ENCODE measurements at places on chromosomes 12 and 14. TPM values are rescaled to one million over a fixed set of nuclear protein-coding genes. Genes with fewer than 3 reads are reported as not detected.
A peak's percentile ranks its signal among the peaks of the same experiment; 100 is the strongest.

DNA sequence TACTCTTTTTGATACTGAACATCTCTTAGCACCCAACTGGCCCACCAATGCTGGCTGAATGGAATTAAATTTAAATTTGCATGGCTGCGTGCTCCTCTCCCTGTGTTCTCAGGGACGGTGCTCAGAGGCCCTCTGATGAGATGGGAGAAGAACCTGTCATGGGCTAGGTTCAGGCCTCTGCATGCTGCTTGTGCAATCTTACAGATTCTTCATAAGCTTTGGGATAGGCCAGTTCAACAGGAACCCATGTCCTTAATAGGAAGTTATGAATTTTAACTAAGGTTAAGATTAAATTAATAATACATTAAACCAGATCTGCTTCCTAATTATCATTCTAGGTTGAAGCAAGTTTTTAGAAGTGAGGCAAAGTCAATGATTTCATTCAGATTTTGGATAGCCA is 119.7 kb upstream of the LRIG3 start:
- DNase-seq: no peak
- no peak overlapping the region for H3K27ac ChIP-seq

DNA sequence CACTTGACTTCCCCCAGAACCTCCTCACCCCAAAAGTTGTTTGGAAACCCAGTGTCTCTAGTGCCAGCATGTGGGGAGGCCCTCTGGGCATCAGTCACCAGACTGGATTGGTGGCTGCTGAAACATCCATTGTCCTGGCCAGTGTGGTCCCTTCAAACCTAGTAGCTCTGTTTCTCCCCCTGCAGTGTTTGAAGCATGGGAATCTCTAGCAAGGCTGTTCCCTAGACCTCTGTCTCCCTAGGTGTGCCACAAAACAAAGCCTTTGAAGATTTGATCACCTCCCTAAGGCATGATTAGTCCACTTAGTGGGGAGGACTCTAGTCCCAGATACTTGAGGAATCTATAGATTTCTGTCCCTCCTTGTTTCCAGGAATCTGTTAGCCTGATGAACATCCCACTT is 60.3 kb downstream of the ARF6 start:
- H3K4me3 ChIP-seq: no peak overlapping the region
- H3K27me3 ChIP-seq: no peaks in the 10 kb centered on the region
- H3K4me1 ChIP-seq: no peaks in the 10 kb centered on the region
- no peaks in the 10 kb centered on the region for H3K36me3 ChIP-seq

Gene DNAJC22
- 0.93 TPM for total RNA-seq

- H3K4me3 ChIP-seq: no peak overlapping the region
- DNase-seq: no peak
- no peaks in the 10 kb centered on the region for H3K27me3 ChIP-seq
- peaks cover 12% of the 10 kb centered on the region for H3K4me1 ChIP-seq
Observed at GRCh38 chr14:54809767-54810166, 92.9 kb downstream of the GCH1 start.

DNA sequence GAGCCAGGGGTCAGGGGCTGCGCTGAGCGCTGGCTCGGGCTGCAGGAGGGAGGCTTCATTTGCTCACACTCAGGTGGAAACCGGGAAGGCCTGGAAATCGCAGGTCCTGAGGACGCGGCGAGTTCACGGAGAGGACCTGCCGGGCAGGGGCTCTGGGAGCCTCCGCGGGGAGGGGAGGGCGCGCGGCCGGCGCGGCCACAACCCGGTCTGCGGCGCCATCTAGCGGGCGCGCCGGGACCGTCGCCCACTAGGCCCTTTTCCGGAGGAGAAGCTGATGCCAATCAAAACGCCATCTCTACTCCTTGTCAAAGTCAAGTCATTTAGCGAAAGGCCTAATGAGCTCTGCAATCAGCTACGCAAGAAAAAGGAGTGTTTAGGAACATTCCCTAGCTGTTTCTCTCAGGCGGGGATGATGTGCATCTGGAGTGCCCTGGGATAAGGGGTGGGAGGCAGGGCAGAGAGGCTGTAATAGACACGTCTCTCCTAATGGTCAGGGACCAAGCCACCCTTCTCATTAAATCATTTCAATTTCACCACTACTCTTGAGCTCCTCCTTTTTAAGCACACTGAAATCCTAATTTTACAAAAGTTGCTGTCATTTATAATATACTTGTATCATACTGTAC is 885.8 kb upstream of the TMEM132C start:
- no peaks in the 10 kb centered on the region for H3K4me1 ChIP-seq
- DNase-seq: no peak
- H3K27me3 ChIP-seq: no peaks in the 10 kb centered on the region
- no peaks in the 10 kb centered on the region for H3K36me3 ChIP-seq
- H3K4me3 ChIP-seq: no peak overlapping the region

Gene WNT1
- total RNA-seq: not detected

DNA sequence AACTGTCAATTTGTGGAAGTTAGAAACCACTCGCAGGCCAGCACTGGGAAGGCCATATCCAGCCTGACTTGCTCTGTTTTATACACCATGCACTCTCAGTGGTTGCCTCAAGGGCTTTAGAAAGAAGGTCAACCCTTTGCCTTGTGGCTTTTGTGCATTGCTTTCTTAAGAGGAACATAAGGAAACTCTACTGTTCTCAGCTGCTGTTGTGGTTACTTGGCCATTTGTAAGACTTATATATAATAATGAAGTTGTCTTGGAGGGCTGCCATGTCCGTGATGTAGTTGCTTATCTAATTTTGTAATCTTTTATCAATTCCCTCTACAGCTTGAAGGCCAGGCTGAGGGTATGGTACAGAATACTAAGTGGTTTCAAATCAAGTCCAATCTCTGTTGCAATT is 637.8 kb downstream of the DIO2 start:
- no peak overlapping the region for H3K4me3 ChIP-seq
- H3K27me3 ChIP-seq: no peaks in the 10 kb centered on the region
- H3K36me3 ChIP-seq: no peaks in the 10 kb centered on the region

GRCh38 chr12:55703901-55704761 is 3.6 kb downstream of the ITGA7 start:
- no peak for DNase-seq
- no peaks in the 10 kb centered on the region for H3K4me1 ChIP-seq
- H3K27me3 ChIP-seq: no peaks in the 10 kb centered on the region
- peak overlapping the region; percentile 81 for H3K4me3 ChIP-seq

DNA sequence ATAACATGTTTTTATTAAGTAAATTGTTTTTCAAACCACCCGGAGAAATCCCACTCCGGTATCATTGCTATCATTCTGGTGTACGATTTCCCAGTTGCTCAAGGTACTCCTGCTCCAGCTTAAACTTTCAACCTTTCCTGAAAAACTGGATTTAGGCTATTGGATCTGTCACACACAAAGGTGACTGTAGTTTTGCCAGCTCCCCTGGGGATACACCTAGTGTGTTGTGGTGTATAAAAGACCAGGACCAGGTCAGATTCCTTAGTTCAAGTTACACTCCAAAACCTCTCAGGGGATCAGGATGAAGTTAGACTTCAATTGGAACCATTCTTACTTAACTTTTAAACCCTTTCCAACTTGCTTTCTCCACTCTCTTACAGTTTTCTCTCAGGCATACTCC is 303.9 kb downstream of the NOVA1 start:
- H3K4me1 ChIP-seq: no peaks in the 10 kb centered on the region
- H3K27ac ChIP-seq: no peak overlapping the region
- no peaks in the 10 kb centered on the region for H3K36me3 ChIP-seq
- H3K4me3 ChIP-seq: no peak overlapping the region
- no peak for DNase-seq
- no peaks in the 10 kb centered on the region for H3K27me3 ChIP-seq

GRCh38 chr12:6952121-6952862 is 1.1 kb downstream of the PTPN6 start:
- peak overlapping the region; percentile 43 for H3K4me3 ChIP-seq
- no peak for DNase-seq
- H3K27me3 ChIP-seq: no peaks in the 10 kb centered on the region
- H3K4me1 ChIP-seq: peaks cover 19% of the 10 kb centered on the region
- peak overlapping the region; percentile 42 for H3K27ac ChIP-seq

- H3K27ac ChIP-seq: no peak overlapping the region
- H3K36me3 ChIP-seq: no peaks in the 10 kb centered on the region
- no peak for DNase-seq
- no peak overlapping the region for H3K4me3 ChIP-seq
- H3K27me3 ChIP-seq: no peaks in the 10 kb centered on the region
Observed at GRCh38 chr12:56864318-56864717, 69.9 kb downstream of the SDR9C7 start.

DNA sequence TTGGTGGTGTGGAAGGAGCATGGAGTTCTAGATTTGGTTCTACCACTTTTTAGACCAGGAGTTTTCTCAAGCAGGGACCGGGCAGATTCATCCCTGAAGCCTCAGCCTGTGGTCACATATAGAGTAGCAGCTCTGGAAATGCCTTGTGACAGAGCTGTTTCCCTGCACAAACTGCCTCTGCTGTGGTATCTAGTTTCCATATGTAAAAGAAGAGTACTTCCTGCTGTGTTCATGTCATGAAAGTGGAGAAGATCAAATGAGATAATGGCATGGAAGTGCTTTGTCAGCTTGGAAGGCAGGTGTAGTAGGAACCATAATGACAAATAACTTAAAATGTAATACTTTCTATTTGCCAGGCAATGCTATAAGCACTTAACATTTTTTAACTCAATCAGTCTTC is 26.1 kb downstream of the OTUB2 start:
- H3K4me1 ChIP-seq: peaks cover 31% of the 10 kb centered on the region
- no peak for DNase-seq
- H3K27ac ChIP-seq: peak overlapping the region; percentile 45
- no peak overlapping the region for H3K4me3 ChIP-seq
- H3K36me3 ChIP-seq: peaks cover 99% of the 10 kb centered on the region

GRCh38 chr14:99244941-99245563 is 26.9 kb downstream of the BCL11B start:
- H3K27ac ChIP-seq: no peak overlapping the region
- H3K4me1 ChIP-seq: no peaks in the 10 kb centered on the region

- H3K27me3 ChIP-seq: no peaks in the 10 kb centered on the region
- DNase-seq: no peak
- no peak overlapping the region for H3K27ac ChIP-seq
- no peaks in the 10 kb centered on the region for H3K36me3 ChIP-seq
Observed at GRCh38 chr14:60051721-60052221, 40.0 kb upstream of the PCNX4 start.

DNA sequence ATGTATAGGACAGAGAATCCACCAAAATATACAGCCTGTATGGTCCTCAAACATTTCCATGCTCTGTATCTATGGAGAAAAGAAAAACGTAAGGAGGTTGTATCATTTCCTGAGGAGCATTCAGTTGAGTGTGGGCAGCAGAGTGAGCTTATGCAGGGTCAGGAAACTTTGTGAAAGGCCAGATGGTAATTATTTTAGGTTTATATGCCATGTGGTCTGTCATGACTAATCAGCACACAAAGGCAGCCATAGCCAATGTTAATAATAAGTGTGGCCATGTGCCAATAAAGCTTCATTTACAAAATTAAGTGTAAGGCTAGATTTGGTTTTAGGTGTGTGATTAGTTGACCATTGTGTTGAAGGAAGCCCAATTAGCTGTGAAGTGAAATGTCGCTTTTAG is 33.2 kb upstream of the A2M start:
- DNase-seq: no peak
- no peak overlapping the region for H3K27ac ChIP-seq
- no peaks in the 10 kb centered on the region for H3K27me3 ChIP-seq
- H3K4me3 ChIP-seq: no peak overlapping the region

Gene NELL2
- 0.52 TPM for total RNA-seq

GRCh38 chr12:59067083-59067482 is 146.8 kb upstream of the LRIG3 start:
- H3K4me1 ChIP-seq: no peaks in the 10 kb centered on the region
- H3K27me3 ChIP-seq: no peaks in the 10 kb centered on the region
- no peak overlapping the region for H3K27ac ChIP-seq
- no peaks in the 10 kb centered on the region for H3K36me3 ChIP-seq
- no peak for DNase-seq

- H3K36me3 ChIP-seq: peaks cover 89% of the 10 kb centered on the region
- H3K4me1 ChIP-seq: no peaks in the 10 kb centered on the region
- H3K27ac ChIP-seq: no peak overlapping the region
- no peak for DNase-seq
- no peaks in the 10 kb centered on the region for H3K27me3 ChIP-seq
- H3K4me3 ChIP-seq: no peak overlapping the region
Observed at GRCh38 chr12:104292872-104293794, 10.4 kb upstream of the EID3 start.

DNA sequence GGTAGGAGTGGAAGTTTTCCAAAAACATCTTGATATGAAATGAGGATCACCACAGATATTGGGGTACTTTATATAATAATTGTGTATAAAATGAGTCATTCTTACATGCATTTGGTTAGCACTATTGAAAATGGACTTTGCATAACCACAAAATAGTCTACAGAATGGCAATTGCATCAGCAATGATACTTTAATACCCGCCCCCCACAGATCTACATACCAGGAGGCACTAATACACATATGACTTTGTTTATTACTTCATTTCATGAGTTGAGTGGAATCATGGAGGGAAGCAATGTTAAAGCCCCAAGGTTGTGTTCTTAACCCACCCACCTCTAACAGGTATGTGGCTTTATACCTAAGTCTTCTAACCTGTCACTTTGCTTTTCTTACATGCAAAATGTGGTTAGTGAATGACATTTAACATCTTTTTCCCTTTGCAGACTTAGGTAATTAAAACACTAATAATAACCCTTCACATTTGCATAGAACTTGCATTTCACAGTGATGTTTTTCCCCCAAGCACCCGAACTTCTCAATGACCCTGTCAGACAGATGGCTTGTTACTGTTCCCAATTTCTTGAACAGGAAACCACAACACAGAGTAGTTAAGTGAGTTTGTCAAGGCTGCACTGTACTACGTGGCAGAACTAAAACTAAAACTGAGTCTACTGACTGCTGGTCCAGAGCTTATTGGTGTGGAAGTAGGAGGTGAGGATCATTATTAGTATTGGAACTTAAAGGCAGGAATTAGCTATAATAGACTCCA is 101.9 kb downstream of the NPAS3 start:
- H3K27me3 ChIP-seq: no peaks in the 10 kb centered on the region
- H3K36me3 ChIP-seq: no peaks in the 10 kb centered on the region
- no peak for DNase-seq
- no peaks in the 10 kb centered on the region for H3K4me1 ChIP-seq
- no peak overlapping the region for H3K4me3 ChIP-seq

DNA sequence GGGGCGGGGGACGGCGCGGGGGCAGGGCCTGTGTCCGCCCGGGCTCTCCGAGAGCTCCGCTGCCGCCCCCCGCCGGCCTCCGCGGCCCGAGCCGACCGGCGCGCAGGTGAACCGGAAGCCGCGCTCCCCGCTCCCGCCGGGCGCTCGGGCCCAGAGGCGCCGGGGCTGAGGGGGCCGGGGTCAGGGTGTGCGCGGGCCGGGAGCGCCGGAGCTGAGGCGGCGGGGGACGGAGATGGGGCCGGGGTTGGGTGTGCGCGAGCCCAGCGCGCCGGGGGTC is 431 bp downstream of the HIP1R start:
- no peaks in the 10 kb centered on the region for H3K36me3 ChIP-seq
- H3K27ac ChIP-seq: peak overlapping the region; percentile 94
- peaks cover 41% of the 10 kb centered on the region for H3K4me1 ChIP-seq
- peak overlapping the region; percentile 73 for H3K4me3 ChIP-seq
- DNase-seq: no peak

GRCh38 chr12:7129872-7130691 is at the start of gene CLSTN3:
CLSTN3 (plus strand) TSS chr12:7130371; CDS start chr12:7130649, 278 bp downstream.
- no peaks in the 10 kb centered on the region for H3K4me1 ChIP-seq
- no peaks in the 10 kb centered on the region for H3K27me3 ChIP-seq
- H3K36me3 ChIP-seq: no peaks in the 10 kb centered on the region
- H3K27ac ChIP-seq: peak within 1 kb of the TSS; percentile 78

Data from right atrium auricular region (tissue), 2 donors.